ENCODE measurements at places on chromosomes 6 and 20.
A peak's percentile ranks its signal among the peaks of the same experiment; 100 is the strongest.

- no peak for DNase-seq
These were observed 14.8 kb upstream of the TENT5A start for GRCh38 chr6:81767163-81767891.

DNA sequence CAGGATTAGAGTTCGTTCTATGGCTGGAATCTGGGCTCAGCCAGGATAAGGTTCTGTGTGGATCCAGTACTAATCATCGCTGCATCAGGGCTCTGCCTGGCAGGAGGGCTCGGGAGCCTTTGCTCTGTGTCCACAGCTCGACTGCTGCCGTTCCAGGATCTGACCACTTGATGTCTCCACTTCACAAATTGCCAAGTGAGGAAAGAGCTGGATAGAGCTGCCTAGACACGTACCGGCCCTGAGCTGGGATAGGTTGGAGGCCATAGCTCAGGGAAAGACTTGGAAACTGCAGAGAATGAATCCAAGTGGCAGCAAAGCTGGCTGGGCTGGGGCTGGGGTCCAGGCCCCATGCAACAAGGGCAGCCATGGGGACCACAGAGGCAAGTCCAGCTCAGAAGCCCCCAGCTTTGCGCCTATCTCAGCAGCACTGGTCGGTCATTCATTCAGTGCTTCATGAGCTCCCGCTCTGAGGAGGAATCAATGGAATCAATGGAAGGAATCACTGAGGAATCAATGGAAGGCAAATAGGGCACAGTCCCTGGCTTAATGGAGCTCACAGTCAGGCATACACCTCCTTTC, 38.0 kb upstream of the TOP1 start:
- DNase-seq = peak; percentile 59

DNA sequence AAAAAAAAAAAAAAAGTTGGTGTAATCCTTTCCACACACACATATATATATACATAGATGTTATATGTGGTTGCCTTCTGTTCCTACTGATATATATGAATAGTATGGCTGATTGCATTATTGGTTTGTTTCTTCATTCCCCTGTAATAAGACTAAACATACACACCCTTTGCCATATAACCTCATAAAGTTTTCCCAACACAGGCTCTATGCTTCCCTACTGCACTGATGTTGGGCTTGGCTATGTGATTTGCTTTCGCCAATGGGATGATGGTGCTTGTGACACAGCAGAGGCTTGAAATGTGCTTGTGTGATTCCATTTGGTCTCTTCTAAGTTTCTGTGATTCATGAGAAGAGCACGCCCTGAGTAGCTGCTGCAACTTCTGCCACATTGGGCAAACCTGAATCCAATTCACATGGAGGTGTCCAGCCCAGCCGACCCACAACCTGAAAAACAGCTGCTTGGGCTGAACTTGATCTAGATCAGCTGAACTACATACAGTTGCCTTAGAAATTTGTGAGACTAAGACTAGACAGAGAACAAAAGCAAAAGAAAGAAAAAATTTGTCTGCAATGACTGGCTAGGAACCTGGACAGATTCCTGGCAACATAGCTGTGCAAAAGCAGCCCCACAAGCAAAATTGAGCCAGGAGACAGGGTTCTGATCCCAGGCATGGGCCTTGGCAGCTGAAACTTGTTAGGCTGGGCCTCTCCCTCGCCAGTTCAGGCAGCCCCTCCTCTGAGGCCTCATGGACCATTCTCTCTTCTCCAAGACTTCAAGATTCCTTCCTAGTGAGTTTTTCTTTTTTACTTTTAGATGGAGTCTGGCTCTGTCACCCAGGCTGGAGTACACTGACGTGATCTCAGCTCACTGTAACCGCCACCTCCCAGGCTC, 13.4 kb upstream of the TBC1D20 start:
- DNase-seq = no peak

DNA sequence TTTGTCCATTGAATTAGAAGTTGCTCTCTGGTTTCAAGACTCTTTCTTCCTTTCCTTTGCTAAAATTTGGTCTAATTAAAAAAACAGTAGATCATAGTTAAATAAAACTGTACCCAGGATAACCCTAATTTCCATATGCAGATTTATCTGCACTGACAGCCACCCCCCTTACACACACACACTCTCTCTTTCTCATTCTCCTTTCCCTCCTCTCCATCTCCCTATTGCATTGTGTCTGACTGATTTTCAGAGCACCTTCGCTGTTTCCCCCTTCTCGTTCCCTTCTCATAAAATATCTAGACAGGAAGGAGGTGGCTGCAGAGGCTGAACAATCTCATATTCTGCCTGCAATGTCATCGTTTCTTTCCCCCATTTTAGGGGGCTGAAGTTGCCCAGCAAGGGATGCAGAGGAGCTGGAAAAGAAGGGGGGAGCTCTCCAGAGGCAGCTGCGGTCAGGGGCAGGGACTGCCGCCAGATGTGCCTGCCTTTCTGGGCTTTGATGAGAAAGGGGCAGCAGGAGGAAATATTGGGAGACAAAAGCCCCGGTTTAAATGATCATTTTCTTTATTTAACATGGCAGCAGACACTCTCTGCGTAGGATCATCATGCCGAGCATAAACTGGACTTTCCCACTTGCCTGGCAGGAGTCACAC, 22.5 kb upstream of the MMS22L start:
- no peak for DNase-seq

DNA sequence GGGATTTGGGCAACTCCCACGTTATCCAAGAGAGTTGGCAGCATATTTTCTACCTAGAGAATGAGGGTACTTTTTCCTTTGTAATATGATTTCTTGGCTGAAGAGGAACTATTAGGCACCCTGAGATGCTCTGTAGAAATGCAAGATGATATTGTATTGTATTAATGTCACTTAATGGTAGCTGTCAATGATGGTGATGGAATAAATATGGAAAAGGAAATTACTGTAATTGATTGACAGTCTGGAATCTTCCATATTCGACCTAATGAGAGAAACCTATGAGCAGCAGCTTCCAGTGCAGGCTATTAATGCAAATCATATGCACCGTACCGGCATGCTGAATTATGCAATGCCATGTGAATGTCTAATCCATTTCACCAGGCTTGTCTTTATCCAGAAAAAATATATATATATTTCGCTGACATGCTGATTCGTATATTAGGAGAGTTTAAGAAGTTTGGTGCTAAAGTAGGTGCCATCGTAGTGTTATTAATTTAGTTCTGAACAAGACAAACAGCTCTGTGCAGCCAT, 494.2 kb upstream of the JARID2 start:
- no peak for DNase-seq

- DNase-seq = no peak
These were observed 11.4 kb downstream of the NPBWR2 start for GRCh38 chr20:64095927-64096326.

All from AG09319 (cell line).